ENCODE measurements at places on chromosomes 5 and 9. TPM values are rescaled to one million over a fixed set of nuclear protein-coding genes. Genes with fewer than 3 reads are reported as not detected.

- DNase-seq, result no peak
These were observed 7.3 kb upstream of the DHFR start for GRCh38 chr5:80662108-80662507.

DNA sequence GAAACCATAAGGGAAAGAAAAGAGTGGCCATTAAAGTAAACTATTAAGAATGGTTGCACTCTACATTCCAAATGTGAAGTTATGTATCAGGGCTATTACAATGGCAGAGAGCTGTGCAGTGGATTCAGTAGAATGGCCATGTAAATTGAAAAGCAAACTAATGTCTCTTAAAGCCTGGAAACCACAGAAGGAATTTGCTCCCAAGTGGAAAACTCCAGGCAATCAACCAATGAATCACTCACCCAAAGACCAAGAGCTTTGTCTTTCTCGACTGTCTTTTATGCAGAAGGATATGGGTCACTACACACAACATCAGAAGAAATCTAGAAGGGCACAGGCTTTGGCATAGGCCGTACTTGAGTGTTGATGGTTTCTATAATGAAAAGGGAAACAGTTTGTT lies 114.9 kb downstream of the TLE1 start:
- DNase-seq, result peak; percentile 89

- no peak for DNase-seq
These were observed 43.1 kb downstream of the PAM start for GRCh38 chr5:102798104-102798785.

DNA sequence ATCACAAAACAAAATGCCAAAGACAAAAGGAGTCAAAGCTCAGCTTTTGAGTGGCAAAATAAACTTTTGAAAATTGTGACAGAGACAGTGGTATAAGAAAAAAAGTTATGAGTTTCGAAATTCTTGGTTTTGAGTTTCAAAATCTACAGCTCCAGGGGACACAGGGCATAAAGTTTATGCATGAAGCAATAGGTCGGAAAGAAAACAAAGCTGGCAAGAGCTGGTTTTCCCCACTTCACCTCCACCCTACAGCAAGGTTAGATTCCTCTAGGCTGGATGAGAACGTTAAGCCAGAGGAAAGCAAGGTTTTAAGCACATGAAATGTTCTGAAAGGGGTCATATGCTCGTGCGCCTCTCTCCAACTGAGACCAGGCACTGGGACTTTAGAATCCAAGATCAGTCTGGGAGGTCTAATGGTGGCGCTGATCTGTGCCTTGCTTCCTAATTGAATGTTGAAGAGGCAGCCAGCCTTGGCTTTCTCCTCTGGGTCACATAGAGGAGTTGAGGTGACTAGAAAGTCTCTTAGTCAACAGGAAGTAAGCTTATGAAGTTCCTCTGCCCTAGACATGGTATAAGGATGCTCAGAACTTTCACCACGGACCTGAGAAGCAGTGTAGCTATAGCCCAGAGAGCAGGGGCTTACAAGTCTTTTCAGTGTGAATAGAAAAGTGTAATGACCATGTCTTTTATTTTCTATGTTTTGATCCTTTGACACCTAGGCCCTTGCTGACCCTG lies 167.7 kb upstream of the DMAC1 start:
- DNase-seq, result no peak

- DNase-seq, result no peak
These were observed 3.7 kb downstream of the NSMF start for GRCh38 chr9:137455359-137455991.

ELOVL7 gene
- 31.6 TPM for total RNA-seq

- no peak for DNase-seq
These were observed 36.0 kb downstream of the CAMK2A start for GRCh38 chr5:150253416-150254208.

CCDC171 gene
- 3.3 TPM for total RNA-seq

GRCh38 chr9:101650142-101650541 lies 55.4 kb upstream of the PPP3R2 start:
- DNase-seq, result no peak

DNA sequence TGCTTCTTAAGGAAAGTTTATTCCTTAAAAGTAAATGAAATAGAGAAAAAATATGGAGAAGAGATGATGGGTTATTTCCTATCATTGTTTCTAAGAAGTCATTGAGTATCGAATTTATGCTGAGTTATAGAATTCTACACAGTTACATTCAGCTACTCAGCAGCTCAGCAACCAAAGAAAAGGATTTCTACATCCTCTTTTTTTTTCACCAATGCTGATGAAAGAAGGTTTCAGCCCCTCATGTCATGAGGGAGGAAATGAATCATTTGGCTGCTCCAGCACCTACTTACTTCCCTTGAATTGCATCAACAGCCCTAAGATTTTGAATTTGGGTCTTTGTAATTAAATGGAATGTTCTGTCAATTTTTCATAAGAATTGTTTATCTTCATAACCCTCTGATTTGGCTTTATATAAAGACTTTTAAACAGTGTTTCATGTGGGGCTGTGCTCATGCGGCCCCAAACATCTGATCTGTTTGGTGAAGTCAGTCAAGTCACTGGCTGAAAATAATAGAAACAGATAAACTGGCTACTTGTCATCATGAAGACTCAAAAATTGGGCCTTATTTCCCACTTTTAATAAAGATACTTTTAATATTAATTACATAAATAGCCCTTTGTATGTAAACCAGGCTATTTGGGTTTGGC lies 18.5 kb upstream of the SNX2 start:
- DNase-seq, result no peak

- no peak for DNase-seq
These were observed 311.5 kb downstream of the EFNA5 start for GRCh38 chr5:107359033-107359915.

- DNase-seq, result peak; percentile 88
These were observed 3.4 kb downstream of the PDLIM4 start for GRCh38 chr5:132260714-132261551.

DNA sequence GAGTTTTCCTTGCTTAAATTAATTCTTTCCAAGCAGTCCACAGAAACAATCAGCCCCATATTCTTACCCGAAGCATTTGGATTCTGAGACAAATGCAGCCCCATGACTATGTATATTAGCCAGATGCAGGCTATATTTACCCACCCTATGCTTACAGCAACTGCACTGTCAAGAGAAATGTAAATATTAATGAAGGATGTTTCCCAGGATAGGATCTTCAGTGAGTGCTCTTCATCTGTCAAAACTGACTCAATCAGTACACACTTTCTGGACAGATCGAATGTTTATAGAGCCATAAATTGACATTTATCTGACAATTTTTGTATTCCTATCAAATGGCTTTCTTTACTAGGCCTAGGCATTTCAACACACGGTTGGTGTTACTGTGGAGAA lies 725.3 kb upstream of the SEMA6A start:
- DNase-seq, result no peak

CDC26 gene
- 28.5 TPM for total RNA-seq

DNA sequence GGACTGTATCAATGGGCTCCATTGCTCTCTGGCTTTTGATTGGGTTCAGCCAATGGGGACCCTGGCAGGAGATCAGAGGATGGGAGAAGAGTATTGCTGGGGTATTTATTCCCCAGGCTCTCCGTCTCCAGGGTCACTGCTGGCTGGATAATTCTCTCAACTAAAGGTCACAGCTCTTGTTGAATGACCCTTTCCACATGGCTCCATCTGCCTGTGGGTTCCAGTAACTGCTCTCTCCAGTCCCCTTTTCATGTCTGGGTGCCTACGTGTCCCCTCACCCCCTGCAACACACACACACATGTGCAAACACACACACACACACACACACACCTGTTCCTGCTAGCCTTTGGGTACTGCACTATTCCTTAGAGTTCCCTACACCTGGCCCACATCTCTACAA lies 53.9 kb upstream of the RIC1 start:
- no peak for DNase-seq

SPINK7 gene
- not detected for total RNA-seq

DNA sequence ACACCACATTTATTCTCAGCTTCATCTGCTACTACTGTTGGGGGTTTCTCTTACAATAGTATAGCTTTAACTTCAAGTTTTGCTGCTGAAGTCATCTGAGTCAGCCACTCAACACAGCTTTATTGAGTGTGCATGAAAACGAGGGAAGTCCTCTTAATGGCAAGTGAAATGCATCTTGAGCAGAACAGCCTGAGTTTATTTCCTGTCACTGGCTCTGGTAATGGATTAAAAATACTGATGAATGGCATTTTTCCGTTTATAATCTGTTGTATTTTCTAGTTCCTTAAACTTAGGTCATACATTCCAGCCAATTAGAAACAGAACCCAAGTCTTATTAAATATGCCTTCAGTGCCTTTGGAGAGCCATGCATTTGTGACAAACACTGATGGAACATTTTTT lies 238.6 kb downstream of the SLF1 start:
- DNase-seq, result no peak

DNA sequence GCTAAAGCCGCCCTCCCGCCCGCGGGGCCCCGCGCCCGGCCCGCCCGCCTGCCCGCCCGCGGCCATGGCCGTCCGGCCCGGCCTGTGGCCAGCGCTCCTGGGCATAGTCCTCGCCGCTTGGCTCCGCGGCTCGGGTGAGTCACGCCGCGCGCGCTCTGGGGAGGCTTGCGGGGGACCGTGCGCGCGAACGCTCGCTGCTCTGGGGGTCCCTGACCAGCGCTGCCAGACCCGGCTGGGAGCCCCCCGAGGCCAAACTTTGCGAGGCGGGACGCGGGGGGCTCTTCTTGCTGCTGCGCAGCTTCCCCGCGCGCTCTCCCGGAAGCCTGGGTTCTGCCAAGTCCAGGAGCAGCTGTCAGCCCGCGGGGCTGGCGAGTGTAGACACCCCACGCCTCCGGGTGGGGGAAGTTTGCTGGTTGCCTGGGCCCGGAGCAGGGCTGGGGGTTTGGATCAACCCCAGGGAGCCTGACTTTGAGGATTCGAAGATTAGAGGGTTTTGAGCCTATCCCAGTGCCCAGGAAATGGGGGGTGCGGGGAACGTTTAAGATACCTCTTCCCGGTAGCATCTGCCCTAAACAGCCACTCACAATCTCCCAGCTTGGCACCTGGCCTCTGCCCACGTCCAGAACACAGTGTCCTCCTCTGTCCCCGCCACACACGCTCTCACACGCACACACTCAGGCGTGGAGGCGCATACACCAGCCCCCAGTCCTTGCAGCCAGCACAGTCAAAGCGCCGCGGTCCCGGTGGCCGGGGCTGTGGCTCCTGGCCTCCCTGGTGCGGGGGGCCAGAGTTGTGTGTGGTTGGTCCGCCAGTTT lies 535 bp downstream of the UNC5A start:
- no peak for DNase-seq

GRCh38 chr9:136644343-136644592 lies 18.4 kb upstream of the EGFL7 start:
- no peak for DNase-seq

DNA sequence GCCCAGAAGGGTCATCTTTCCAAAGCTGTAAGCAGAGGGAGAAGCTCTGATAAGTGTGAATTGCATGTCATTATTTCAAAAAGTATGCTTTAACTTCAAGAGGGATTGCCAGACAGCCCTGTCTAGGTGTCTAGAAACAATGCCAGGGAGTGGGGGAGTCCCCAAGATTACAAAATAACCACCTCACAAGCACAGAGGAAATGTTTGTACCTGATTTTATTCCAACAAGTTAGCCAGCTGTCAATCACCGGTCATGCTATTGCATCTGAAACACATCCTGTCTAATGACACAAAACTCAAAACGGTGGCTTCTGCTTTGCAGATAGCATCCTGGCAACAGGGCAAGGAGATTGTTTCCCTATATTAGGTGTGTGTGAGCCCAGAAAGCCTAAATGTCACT lies 154.2 kb upstream of the WWC1 start:
- DNase-seq, result no peak

- no peak for DNase-seq
These were observed 681.8 kb downstream of the SEMA5A start for GRCh38 chr5:8864053-8864452.

PCDHB13 gene
- total RNA-seq, result 1.9 TPM

PCAT7 gene
- not detected for total RNA-seq

GPR21 gene
- total RNA-seq, result not detected

NTNG2 gene
- 0.42 TPM for total RNA-seq

GRCh38 chr9:73183917-73184861 lies 32.5 kb downstream of the ANXA1 start:
- DNase-seq, result peak; percentile 21

GRCh38 chr9:134789168-134789567 lies 91.4 kb upstream of the FCN2 start:
- DNase-seq, result no peak

CNTNAP3B gene
- total RNA-seq, result 4.9 TPM

DNA sequence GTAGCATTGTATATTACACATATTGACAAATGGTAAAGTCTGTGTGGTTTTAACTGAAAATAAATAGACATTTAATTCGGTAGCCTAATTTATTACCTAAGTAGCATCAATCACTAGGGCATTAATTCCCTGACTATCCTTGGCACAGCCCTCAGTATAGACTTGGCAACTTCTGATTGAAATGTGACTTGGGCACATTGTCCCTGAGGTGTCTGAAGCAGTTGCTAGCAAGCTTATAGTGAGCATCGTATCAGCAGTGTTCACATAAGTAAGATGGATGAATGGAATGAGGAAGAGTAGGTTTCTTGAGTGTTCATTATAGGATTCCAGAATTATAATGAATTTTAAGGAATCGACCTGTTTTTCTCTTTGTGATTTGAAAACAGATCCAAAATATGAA lies 16.1 kb downstream of the LURAP1L start:
- DNase-seq, result no peak

DNA sequence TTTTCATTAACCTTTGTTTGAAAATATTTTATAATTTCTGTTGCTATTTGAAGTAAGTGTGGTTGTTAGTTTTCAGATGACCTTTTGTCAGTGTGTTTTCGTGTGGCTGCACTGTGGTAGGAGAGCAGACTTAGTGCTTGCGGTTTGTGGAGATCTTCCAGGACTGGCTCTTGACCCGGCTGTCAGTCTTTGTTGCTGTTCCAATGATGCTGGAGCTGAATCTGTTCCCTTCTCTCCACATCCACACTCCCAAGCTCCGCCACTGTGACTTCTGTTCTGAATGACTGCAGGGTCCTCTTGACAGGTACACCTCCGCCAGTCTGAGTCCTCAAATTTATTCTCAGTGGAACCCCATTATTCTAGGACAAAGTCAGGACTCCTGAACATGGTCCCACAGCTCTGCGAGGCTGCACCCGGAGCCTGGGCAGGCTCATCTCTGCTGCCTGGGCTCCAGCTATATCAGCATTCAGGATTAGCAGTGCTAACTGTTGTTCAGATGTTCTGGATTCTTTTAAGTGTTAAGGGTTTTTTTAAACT lies 126.0 kb downstream of the WNK2 start:
- no peak for DNase-seq

C9 gene
- not detected for total RNA-seq

DNA sequence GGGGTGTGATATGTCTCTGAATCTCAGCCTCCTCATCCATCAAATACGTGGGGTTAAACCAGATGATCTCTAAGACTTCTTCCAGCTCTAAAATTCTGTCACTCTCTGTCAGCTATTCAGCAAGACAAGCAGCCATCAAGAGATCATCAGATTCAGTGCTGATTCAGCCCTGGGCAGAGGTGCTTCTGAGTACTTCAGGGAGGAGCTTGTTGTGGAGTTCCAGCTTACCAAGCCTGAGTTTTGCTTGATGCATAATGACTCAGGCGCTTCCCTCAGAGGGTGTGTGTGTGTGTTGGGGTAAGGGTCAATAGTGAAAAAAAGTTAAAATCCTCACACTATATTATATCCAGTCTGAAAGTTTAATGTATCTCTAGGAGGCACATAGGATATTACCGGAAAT lies 29.6 kb upstream of the TAF1L start:
- no peak for DNase-seq
